ENCODE measurements at places on chromosomes 2 and 18.

DNA sequence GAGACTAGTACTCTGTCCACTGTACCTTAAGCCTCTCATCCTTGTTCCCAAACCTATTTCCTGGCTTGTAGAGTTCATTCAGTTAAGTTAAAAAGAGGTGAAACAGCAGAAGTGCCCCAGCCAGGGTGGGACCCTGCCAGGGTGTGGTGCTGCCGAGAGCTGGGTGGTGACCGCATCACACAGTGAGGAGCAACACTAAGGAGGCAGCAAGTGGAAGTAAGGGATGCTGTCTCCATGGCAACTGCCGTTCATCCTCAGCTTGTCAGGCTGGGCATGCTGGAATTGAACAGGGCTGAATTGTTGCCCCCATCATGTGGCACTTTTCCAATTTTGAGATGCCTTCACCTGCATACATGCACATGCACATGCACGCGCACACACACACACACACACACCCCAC, 77.0 kb downstream of the VSNL1 start:
- no peak for DNase-seq

DNA sequence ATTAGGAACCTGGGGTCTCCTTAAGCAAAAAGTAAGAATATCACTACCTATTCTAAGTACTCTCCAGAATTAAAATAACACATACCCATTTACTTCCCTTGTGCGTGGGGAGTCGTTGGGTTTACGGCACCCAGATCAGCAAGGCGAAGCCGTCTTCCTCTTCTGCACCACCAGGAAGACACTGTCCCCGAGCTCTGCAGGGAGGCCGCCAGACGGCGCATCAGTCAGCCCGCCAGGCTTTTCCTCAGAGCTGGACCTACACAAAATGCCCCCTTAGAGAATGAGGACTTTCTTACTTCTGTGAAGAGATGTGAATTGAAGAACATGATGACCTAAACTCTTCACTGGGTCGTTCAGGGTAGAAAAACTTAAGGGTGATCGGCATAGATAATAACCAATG, 526.5 kb downstream of the GALR1 start:
- no peak for DNase-seq

DNA sequence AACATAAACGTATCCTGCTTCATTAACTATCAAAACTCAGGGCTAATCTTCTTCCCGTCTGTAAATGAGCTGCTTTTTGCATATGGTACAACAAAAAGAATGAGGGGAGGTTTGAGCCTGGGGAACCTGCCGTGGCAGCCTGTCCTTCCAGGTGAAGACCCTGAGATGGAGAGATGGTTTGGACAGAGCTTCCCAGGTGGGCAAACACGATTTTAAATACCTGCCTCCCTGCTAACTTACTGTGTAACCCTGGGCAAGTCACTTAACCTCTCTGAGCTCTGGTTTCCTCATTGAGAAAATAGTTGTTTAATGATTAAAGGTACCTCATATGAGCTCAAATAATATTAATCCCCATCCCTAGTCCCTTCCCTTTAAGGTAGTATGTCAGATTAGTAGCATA, 9.0 kb downstream of the EMX1 start:
- no peak for DNase-seq

- no peak for DNase-seq
Observed at GRCh38 chr2:96895032-96895745, 25.3 kb upstream of the SEMA4C start.

DNA sequence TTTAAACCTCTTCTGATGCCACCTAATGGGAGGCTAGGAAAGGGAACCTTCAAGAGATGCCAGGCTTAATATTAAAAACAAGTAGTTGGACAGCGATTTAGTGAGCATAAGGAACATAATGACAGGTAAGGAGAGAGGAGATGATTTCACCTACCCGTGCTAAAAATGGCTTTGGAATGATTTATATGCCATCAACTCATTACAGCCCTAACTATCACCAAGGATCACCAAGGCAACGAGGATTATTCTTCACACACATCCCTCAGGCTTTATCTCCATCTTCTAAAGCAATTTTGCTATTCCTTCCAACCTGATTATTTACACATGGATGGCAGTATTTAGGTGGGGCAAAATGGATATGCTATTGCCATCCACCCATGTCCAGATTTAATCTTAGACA, 237.8 kb downstream of the DCC start:
- DNase-seq = no peak

DNA sequence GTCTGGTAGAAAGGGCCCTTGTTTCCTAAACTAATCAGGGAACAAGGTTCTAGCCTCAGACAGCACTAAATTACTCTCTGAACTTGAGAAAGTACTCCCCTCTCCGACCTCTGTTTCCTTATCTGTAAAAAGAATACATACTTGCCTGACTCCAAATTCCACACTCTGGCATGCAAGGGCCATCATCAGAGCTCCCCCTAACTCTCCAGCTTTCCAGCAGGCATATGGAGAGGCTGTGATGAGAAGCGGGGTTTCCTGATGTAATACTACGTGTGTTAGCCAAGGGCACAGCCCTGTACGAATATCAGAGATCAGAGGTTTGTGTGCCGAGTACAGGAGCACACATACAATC, 1.8 kb upstream of the EVA1A start:
- no peak for DNase-seq

- no peak for DNase-seq
Observed at GRCh38 chr2:136131484-136131960, 13.6 kb upstream of the CXCR4 start.

DNA sequence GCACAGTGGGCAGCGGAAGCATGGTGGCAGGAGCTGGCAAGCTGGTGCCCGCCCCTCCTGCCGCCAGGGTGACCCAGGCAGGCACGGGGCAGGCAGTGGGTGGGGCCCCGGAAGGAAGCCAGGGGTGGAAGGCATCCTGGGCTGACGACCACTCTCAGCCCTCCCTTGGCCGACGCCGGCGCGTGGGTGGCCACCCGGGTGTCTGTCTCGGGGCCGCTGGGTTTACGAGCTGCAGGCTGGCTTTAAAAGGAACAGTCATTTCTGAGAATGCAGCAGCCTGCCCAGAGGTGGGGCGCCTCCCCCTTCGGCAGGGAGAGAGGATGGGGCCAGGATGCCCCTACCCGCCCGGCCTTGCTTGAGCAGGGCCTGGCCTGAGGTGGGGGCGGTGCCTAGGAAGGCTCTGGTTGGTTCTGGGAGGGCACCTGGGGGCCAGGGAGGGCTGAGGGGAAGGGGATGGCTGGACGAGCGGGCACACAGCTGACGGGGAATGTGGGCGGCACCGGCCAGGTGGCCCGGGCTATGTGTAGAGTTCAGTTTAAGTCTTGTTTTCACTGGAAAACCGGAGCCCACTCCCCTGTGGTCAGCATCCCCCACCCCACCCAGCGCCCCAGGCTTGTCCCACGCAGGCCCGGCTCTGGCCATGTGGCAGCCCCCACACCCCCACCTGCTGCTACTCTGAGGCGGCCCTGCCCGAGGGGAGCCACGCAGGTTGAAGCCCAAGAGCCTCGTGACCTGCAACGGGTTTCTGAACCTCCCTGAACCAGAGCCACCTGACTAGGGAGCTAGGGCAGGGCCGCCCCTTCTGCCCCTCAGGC, 6.3 kb downstream of the BOK start:
- DNase-seq = no peak

DNA sequence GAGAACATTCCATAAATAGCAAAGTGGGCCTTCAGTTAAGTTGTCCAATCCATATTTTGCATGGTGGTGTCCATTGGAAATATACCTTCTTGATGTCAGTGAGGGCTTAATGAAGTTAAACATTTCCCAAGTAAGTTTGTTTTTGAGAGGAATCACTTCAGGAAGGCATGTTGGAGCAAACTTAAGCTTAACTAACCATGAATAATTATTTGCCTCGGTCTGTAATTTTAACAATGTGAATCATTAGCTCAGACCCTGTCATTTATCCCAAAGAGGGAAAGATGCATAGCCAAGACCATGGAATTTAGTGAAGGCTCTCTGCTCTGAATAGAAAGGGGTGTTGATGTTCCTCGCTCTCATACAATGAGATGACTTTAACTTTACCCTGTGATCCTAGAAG, 47.4 kb downstream of the SPATS2L start:
- DNase-seq = no peak

DNA sequence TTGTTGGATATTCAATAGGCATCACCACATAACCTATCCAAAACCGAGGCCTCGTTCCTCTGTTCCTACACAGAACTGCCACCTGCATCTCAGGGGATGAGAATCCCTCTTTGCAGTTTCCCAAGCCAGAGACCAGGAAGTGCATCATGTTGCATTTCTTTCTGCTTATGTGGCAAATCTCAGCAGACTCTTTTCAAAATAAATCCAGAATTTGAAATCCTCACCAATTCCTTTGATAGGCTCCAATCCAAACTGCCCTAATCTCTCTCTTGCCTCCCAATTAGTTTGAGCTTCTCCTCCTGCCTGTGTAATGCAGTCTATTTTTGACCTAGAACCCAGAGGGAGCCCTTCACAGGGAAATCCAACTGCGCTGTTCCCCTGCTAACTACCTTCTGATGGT, 215.5 kb downstream of the RNF144A start:
- DNase-seq = no peak

DNA sequence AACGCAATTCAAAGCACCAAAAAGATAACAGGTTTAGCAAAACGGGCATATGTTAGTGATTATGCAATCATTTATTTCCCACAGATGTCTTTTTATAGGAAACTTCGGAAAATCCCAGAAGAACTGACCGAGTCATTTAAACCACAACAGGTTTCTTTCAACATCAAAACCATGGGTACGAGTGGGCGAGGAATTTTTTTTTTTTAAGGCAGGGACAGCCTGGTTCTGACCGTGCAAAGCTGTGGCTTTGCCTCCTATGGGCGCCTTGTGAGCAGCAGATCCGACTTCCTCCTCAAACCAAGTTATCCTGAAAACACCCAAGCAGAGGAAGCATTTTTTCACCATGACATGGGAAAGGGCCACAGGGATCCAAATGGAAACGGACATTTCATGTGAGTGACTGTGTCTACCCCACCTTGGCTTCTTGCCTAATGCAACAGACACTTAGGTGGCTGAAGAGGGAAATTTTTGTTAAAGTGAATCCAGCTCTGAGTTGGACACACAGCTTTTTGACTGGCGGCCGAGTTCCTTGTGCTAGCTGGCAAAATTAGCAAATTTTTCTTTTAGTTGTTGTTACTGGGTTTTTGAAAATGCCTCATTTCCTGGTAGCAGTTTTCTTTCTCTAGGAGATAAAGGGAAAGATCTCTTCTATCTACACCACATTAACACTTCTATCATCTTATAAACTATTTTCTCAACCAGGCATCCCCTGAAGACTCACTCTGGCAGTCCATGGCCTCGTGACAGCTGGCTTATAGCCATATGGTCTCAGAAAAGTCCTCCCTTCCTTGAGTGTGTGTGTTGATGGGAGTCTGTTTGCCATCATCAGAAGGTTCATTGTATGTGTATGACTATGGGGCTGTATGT, 487.4 kb upstream of the ZEB2 start:
- DNase-seq = peak; percentile 41

- DNase-seq = no peak
Observed at GRCh38 chr2:170394641-170395387, 216.9 kb downstream of the MYO3B start.

- no peak for DNase-seq
Observed at GRCh38 chr2:45836316-45836715, 184.8 kb downstream of the PRKCE start.

GRCh38 chr18:44637210-44638033, 43.3 kb upstream of the SETBP1 start:
- DNase-seq = no peak

DNA sequence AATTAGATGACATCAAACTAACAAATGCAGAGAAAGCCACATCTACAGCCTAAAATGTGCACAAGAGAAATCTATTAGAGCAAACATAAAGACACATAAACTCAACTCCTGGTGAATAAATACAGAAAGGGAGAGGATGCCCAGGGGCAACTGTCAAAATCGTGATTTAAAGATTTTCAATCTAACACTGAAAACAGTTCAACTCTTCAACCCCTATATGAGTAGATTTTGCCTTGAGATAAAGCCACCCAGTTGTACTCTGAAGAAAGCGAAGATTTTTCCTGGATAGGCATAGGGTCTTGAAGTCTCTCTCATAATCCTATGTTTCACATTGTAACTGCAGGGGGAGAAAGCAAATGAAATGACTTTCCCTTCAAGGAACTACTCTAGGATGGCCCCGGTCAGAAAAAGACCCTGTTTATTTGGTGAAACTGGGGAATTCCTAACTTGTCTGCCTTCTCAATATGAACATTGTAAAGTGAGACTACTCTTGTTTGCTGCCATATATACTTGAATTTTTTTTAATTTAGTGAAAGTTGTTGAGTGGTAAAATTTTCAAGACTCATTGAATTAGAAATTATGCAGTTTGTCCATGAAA, 226.7 kb downstream of the ERBB4 start:
- DNase-seq = no peak

DNA sequence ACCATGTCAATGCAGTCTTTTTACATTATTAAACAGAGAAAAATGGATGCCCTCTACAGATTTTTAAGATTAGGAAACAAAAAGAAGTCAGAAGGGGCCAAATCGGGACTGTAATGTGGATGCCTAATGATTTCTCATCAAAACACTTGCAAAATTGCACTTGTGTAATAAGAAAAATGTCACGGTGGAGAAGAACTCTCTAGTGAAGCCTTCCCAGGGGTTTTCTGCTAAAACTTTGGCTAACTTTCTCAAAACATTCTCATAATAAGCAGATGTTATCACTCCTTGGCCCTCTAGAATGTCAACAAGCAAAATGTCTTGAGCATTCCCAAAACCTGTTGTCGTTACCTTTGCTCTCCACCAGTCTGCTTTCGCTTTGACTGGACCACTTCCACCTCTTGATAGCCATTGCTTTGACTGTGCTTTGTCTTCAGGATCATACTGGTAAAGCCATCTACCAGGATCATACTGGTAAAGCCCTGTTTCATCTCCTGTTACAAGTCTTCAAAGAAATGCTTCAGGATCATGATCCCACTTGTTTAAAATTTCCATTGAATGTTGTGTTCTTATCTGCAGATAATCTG, 226.8 kb downstream of the TNS1 start:
- no peak for DNase-seq

GRCh38 chr2:16181741-16182090, 241.4 kb downstream of the MYCN start:
- DNase-seq = no peak

DNA sequence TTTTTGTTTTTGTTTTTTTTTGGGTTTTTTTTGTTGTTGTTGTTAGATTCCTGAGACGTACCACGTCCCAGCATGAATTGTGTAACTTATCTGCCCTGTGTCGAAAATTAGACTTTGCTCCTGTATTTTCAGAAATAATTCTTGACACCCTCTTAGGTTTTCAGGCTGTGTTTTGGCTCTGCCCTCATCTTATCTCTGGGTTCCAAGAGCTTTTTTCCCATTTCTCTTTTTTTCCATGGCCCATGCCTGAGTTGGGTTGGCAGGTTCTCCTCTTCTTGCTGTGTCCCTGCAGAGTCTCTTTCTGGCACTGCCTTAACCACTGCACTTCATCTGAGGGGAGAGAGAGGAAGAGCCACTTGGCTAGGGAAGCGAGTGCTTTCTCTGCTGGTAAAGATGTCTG, 42.4 kb downstream of the CTIF start:
- DNase-seq = no peak

- DNase-seq = no peak
Observed at GRCh38 chr18:45727068-45727467, 3.1 kb downstream of the SLC14A1 start.

- DNase-seq = no peak
Observed at GRCh38 chr2:11024259-11024645, 112.5 kb downstream of the KCNF1 start.

GRCh38 chr2:14806613-14807012, 174.1 kb downstream of the LRATD1 start:
- DNase-seq = no peak

- DNase-seq = no peak
Observed at GRCh38 chr2:185787227-185788145, 48.9 kb downstream of the FSIP2 start.
